ENCODE measurements at places on chromosomes 11 and 22.

GRCh38 chr22:31062566-31063230 lies 18.4 kb upstream of the SMTN start:
- DNase-seq: no peak

DNA sequence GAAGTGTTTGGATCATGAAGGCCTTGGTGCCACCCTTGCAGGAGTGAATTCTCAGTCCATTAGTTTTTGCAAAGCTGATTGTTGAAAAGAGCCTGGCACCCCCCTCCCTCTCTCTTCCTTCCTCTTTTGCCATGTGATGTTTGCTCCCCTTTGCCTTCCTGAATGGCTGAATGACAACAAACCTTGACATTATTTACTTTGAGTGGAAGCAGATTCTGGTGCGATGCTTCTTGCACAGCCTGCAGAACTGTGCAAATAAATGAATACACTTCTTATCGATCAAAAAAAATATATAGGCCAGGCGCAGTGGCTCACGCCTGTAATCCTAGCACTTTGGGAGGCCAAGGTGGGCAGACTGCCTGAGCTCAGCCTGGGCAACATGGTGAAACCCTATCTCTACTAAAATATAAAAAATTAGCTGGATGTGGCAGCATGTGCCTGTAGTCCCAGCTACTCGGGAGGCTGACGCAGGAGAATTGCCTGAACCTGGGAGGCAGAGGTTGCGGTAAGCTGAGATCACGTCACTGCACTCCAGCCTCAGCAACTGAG lies 2.0 kb upstream of the NARS2 start:
- DNase-seq: no peak

- no peak for DNase-seq
Measured at GRCh38 chr11:124079631-124080326, 35.5 kb upstream of the VWA5A start.

DNA sequence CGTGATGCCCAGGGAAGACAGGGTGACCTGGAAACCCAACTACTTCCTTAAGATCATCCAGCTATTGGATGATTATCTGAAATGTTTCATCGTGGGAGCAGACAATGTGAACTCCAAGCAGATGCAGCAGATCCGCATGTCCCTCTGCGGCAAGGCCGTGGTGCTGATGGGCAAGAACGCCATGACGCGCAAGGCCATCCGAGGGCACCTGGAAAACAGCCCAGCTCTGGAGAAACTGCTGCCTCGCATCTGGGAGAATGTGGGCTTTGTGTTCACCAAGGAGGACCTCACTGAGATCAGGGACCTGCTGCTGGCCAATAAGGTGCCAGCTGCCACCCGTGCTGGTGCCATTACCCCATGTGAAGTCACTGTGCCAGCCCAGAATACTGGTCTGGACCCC lies 43.5 kb upstream of the DAGLA start:
- no peak for DNase-seq

DNA sequence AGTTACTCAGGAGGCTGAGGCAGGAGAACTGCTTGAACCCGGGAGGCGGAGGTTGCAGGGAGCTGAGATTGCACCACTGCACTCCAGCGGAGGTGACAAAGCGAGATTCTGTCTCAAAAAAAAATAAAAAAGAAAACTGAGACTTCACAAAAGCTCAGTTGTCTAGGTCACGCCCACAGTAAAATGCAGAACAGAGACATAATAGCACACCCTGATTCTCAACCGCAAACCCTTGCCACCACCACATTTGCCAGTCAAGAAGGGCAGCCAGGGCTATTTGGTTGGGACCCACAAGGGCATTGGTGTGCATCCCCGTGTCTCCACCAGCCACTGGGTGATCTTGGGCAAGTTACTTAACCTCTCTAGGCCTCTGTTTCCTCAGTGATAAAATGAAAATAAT lies 25.4 kb downstream of the CREB3L1 start:
- no peak for DNase-seq

DNA sequence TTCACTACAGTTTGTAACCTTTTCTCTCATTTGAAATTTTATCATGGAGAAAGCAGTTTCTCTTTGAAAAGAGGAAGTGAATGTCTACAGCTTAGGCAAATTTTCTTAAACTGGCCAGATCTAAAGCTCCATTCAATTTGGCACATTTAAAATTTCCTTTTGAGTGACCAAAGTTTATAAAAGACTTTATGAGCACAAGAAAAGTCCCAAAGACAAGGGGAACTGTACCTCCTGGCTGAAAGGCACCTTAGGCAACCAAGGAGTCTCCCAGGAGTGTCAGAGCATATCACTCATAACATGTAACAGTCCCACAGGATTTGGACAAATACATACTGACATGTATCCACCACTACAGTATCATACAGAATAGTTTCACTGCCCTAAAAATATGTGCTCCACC lies 41.3 kb downstream of the NARS2 start:
- no peak for DNase-seq
